Glutamatergic neuron (in vitro differentiated cells): ENCODE measurements at places on chromosomes 1 and 21.
A peak's percentile ranks its signal among the peaks of the same experiment; 100 is the strongest.

- DNase-seq, result no peak
Observed at GRCh38 chr1:218383051-218383450, 37.9 kb downstream of the TGFB2 start.

DNA sequence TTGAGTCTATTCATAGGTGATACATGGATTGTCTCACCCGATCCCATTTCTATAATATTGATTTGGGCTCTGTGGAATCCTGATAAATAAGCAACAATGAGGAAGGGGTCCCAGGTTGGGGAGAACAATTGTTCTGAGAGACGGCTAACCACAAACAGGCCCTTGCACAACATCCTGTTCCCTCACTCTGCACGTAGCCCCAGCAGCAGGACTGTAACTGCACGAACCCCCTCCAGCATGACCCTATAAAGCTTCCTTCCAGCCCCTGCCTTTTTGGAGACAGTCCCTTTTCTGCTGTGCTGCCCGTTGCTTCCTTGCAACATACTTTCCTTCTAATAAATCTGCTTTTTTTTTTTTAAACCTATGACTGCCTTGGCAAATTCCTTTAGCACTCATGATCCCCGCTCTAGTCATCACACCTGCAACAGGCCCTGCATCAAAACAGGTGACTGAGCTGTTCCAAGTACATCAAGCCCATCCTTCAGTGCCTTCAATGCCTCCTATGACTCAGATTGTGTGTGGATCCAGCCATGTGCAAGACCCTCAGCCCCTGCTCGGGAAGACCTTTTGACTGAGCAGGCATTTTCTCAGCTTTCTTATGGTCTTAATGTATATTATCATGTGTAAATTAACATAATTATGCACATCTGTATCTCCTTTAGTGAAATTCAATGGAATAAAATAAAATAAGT, 63.7 kb upstream of the B3GALNT2 start:
- no peak for DNase-seq

DNA sequence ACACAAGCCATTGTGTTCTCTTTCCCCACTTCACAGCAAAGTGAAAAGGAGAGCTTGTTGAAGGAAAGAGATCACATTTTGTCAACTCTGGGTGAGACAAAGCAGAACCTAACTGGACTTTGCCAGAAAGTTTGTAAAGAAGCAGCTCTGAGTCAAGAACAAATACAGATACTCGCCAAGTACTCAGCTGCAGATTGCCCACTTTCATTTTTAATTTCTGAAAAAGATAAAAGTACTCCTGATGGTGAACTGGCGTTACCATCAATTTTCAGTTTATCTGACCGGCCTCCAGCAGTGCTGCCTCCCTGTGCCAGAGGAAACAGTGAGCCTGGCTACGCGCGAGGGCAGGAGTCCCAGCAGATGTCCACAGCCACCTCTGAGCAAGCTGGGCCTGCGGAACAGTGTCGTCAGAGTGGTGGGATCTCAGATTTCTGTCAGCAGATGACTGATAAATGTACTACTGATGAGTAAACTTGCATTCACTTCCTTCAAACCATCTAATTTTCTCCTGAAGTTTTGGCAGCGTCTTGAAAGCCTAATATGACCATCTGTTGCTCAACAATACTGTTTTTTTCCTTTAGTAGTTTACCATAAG, 43.7 kb downstream of the BACH1 start:
- peak; percentile 34 for DNase-seq

DNA sequence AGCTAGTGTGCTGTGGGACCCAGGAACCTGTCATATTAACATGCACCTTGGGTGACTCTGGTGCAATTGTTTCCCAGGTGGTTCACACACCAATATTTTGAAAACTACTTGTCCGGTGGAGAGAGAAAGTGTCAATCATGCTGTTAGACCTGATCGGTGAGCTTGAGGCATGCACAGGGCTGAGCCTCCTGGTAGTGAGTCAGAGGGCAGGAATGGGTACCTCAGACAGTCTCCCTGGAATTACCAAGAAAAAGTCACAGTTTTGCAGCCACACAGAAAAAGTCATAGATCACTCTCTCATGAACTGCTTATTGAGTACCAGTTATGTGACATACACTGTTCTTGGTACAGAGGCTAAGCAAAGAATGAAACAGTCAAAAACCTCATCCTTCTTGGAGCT, 140.1 kb upstream of the NFIA start:
- no peak for DNase-seq

- DNase-seq, result no peak
Observed at GRCh38 chr1:97834899-97835298, 85.9 kb downstream of the DPYD start.

- DNase-seq, result no peak
Observed at GRCh38 chr1:203346060-203346768, 4.7 kb downstream of the FMOD start.

DNA sequence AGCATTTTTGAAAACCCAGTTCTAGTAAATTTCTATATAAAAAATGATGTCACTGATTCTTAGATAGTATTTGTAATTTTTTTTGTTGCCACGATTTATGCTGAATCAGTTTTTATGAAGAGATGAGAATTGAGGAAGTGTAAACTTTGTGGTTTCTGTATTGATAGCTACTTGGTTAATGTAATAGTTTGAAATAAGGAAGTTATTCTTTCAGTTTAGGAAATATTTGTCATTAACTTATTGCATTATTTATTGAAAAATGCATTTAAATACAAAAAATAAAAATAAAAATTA, 97.8 kb downstream of the ZFYVE9 start:
- DNase-seq, result no peak

- no peak for DNase-seq
Observed at GRCh38 chr21:35770101-35770945, 290.0 kb downstream of the SETD4 start.

- DNase-seq, result no peak
Observed at GRCh38 chr1:189616893-189617292, 860.8 kb downstream of the BRINP3 start.

GRCh38 chr1:233625510-233625981, 11.6 kb downstream of the KCNK1 start:
- DNase-seq, result no peak

DNA sequence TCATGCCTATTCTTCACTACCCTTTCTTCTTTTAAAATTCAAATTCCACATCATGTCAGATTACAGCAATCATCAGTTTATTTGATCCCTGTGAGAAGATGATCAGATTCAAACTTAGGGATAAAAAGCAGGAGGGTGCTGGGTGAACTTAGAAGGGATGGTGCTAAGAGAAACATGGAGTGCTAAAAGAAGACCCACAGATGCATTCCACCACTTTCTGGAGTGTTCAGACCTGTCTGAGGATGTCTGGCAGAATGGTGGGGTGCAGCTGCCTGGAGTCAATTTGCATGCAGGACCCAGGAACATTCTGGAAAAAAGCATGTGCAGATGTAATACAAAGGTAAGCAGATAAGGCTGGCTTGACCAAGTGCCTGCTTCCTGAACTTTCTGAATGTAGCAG, 372.9 kb upstream of the RUNX1 start:
- no peak for DNase-seq

DNA sequence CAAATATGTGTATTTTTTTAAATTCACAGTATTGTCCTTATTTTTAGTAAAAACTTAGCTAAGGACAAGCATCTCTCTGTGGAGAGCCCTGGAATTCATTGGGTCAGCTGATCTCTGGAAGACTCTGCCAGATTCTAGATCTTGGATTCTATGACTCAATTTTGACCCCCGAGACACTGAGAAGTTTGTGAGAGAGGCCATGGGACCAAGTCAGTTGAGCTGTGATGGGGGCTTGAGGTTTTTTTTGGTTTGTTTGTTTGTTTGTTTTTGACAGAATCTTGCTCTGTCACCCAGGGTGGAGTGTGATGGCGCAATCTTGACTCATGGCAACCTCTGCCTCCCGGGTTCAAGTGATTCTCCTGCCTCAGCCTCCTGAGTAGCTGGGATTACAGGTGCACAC, 13.5 kb downstream of the SHISA4 start:
- no peak for DNase-seq

GRCh38 chr1:29381426-29381825, 145.1 kb downstream of the PTPRU start:
- DNase-seq, result no peak

GRCh38 chr1:19003371-19004290, 47.2 kb upstream of the IFFO2 start:
- DNase-seq, result no peak
